ENCODE measurements at places on chromosomes 13 and 19. TPM values are rescaled to one million over a fixed set of nuclear protein-coding genes. Genes with fewer than 3 reads are reported as not detected.

The GJB6 gene
- total RNA-seq: not detected

The TMEM221 gene
- total RNA-seq: 16.5 TPM

DNA sequence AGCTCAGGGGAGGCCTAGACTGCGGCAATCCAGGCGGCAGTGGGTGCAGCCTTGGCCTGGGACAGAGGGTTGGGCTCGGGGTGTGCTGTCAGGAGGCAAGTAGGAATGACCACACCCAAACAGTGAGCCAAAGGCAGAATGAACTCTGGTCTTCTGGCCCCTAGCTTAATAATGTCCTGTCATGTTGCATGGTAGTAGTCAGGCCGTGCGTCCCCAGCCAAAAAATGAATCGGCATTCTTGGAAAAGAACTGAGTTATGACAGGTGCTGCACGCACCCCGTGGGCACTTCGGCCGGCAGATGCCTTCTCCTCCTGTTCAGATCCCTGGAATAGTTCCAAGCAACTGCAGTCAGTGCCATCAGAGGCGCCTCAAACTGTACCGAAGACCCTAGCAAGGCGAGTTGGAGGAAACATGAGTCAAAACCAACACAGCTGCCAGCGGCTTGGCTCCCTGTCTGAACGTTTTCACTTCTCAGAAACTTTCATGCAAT lies 55.9 kb downstream of the ATP7B start:
- no peak for DNase-seq

DNA sequence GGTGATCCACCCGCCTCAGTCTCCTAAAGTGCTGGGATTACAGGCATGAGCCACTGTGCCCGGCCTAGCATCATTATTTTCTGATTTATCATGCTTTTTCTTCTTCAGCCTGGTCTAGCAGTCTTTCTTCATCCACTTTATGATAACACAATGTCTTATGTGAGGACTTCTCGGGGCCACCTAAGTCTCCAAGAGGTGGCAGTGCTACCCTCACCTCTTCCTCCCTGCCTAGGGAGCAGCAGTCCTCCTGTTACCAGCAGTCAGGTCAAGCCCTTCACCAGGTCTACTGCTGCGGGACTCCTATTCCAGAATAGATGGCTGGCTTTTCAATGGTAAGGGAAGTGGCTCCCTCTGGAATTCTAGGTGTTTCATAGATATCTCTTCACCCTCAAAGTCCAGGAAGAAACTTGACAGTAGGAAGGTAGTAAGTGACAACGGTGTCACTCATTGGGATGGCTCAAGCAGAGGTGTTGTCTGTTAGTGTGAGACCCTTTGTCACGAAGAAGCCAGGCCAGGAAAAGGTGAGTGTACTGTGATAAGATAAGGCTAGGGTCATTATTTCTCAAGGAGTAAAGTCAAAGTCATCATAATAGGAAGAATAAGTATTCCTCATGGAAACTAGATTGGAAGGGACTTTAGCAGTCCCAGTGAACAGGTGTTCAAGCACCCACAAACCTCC lies 164.0 kb downstream of the KLF5 start:
- no peak for DNase-seq

GRCh38 chr19:1474011-1474764 lies 4.8 kb downstream of the C19orf25 start:
- DNase-seq: no peak

GRCh38 chr13:100510208-100510957 lies 78.2 kb downstream of the GGACT start:
- DNase-seq: no peak

- no peak for DNase-seq
Observed at GRCh38 chr13:22454586-22454985, 726.2 kb upstream of the SGCG start.

- peak; percentile 40 for DNase-seq
Observed at GRCh38 chr19:17579661-17580244, 24.3 kb downstream of the COLGALT1 start.

DNA sequence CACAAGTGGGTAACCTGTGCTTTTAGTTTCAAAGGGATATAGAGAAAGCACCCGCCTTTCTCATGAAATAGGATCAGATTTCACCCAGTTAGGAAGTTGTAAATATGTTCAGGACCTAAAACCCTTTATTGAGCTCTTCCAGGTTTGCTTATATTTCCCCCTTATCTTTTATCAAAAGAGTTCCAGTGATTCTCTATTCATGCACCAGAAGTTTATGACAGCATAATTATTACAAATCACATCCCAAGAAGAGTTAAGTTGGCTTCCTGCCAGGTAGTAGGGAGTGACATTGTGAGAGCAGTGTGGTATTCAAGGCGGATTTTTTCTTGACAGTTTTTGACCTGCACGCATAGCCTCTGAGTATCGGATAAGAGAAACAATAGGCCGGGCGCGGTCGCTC lies 190.3 kb downstream of the STK24 start:
- DNase-seq: no peak

Data from uterus (tissue), 4 donors.